AG04450 (cell line): ENCODE measurements at places on chromosomes 7 and 10.

GRCh38 chr7:130063036-130063435 lies 7.3 kb upstream of the KLHDC10 start:
- no peak for DNase-seq

GRCh38 chr7:142587578-142588191 lies 161.6 kb upstream of the PRSS1 start:
- DNase-seq: no peak

GRCh38 chr10:79031723-79032122 lies 37.0 kb upstream of the ZMIZ1 start:
- DNase-seq: no peak

- DNase-seq: no peak
These were observed 3.6 kb downstream of the NXPH1 start for GRCh38 chr7:8436965-8437364.

DNA sequence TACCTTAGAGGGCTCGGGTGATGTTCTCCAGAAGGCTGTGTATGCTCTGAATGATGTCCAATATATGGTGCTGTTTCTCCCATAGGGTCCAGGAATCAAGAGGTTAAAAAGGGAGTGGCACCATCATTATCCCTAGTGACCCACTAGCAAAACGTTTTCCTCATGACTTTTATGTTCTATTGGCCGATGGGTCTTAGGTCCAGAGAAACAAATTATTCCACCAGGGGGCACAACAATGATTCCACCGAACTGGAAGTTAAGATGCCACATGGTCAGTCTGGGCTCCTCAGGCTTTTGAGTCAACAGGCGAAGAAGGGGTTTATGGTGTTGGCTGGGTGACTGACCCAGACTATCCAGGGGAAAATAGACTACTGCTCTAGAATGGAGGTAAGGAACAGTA lies 256.1 kb downstream of the COBL start:
- DNase-seq: no peak
